Activated CD8-positive, alpha-beta memory T cell treated with anti-CD3 and anti-CD28 coated beads for 1 hour (primary cell): ENCODE measurements at places on chromosomes 3 and 15.

- no peak for DNase-seq
Observed at GRCh38 chr15:60548101-60548500, 69.2 kb upstream of the ICE2 start.

GRCh38 chr3:2153547-2153946, 54.9 kb downstream of the CNTN4 start:
- no peak for DNase-seq

DNA sequence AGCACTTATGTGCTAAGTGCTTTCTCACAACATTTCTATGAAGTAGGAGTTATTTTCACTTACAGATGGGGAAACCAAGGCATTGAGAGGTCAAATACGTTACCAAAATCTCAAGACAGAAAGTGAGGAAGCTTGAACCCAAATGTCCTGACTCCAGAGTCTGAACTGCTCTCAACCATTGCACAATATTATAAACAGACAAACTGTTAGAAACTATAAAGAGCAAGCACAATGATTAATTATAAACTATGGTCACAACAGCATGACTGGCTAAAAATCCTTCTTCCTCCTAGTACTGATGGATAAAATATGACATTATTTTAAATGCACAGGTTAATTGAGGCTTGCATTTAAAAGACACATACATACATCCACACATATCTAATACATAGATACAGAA, 77.9 kb upstream of the ASB14 start:
- DNase-seq: no peak

DNA sequence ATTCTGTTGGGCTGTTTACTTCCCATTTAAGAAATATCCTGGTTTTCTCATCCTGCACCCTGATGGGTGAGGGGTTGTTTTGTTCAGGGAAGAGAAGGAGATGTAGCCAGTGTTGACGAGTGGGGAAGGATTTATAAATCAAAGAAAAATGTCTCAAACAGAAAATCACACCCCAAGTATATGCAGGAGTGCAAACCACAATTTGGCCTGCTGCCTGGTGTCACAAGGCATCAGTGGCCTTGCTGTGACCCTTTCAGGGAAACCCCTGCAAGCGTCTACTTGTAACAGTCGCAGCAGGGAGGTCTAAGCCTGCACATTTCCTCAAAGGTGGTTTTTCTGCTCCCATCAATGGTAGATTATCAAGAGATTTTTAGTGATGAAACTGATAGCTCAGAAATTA, 132.6 kb upstream of the LRRN1 start:
- DNase-seq: no peak

GRCh38 chr15:100601163-100601562, 821 bp downstream of the LINS1 start:
- no peak for DNase-seq
